ENCODE measurements at places on chromosomes 5 and 9.

GRCh38 chr5:57221049-57221568, 47.2 kb downstream of the GPBP1 start:
- H3K4me1 ChIP-seq: peaks cover 14% of the 10 kb centered on the region
- H3K27me3 ChIP-seq: no peaks in the 10 kb centered on the region
- no peak for DNase-seq
- H3K27ac ChIP-seq: peak overlapping the region; percentile 85

GRCh38 chr9:2413160-2413805, 208.3 kb upstream of the VLDLR start:
- H3K27ac ChIP-seq: peak overlapping the region; percentile 87
- no peak overlapping the region for H3K4me3 ChIP-seq
- no peaks in the 10 kb centered on the region for H3K36me3 ChIP-seq
- peaks cover 41% of the 10 kb centered on the region for H3K4me1 ChIP-seq
- DNase-seq: no peak

- H3K36me3 ChIP-seq: no peaks in the 10 kb centered on the region
- H3K4me1 ChIP-seq: no peaks in the 10 kb centered on the region
Measured at GRCh38 chr9:1879501-1879900, 135.6 kb upstream of the SMARCA2 start.

GRCh38 chr9:114276908-114277821, 45.7 kb upstream of the ORM1 start:
- no peak for DNase-seq
- H3K4me1 ChIP-seq: peaks cover 10% of the 10 kb centered on the region
- peaks cover 36% of the 10 kb centered on the region for H3K36me3 ChIP-seq
- no peaks in the 10 kb centered on the region for H3K27me3 ChIP-seq

- H3K27me3 ChIP-seq: no peaks in the 10 kb centered on the region
- H3K4me3 ChIP-seq: no peak overlapping the region
- H3K27ac ChIP-seq: no peak overlapping the region
- no peak for DNase-seq
Measured at GRCh38 chr9:134535171-134535570, 106.4 kb upstream of the COL5A1 start.

GRCh38 chr9:37029776-37030610, 4.1 kb downstream of the PAX5 start:
- H3K27me3 ChIP-seq: peaks cover 97% of the 10 kb centered on the region
- DNase-seq: no peak
- no peak overlapping the region for H3K27ac ChIP-seq
- H3K4me1 ChIP-seq: peaks cover 12% of the 10 kb centered on the region

DNA sequence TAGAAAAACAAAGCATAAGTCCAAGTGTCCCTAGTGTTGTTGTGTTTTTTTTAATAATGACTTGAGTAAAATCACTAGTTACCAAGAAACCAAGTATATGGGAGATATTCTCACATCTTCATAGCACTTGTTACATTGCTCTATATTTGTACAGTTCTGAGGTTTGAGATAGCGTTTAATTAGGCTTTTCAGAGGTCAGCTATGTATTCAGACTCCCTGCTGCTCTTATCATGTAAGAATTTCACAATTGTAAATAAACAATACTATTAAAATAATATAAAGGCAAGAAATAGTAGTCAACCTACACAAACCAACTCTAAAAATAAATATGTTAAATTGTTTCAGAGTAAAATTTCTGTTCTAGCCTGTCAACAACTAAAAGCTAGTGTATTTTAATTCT, 761.9 kb upstream of the FAM174A start:
- H3K27ac ChIP-seq: no peak overlapping the region
- H3K27me3 ChIP-seq: no peaks in the 10 kb centered on the region
- H3K36me3 ChIP-seq: no peaks in the 10 kb centered on the region
- no peaks in the 10 kb centered on the region for H3K4me1 ChIP-seq
- DNase-seq: no peak

- no peak overlapping the region for H3K4me3 ChIP-seq
- H3K36me3 ChIP-seq: no peaks in the 10 kb centered on the region
- peaks cover 13% of the 10 kb centered on the region for H3K4me1 ChIP-seq
- no peak overlapping the region for H3K27ac ChIP-seq
- no peak for DNase-seq
Measured at GRCh38 chr5:16808021-16808420, 128.1 kb downstream of the MYO10 start.

- peaks cover 38% of the 10 kb centered on the region for H3K27me3 ChIP-seq
- no peak for DNase-seq
- no peak overlapping the region for H3K4me3 ChIP-seq
- H3K36me3 ChIP-seq: no peaks in the 10 kb centered on the region
Measured at GRCh38 chr5:173435447-173435846, 107.2 kb upstream of the STC2 start.

- H3K36me3 ChIP-seq: no peaks in the 10 kb centered on the region
- H3K27ac ChIP-seq: peak overlapping the region; percentile 47
- DNase-seq: no peak
- peaks cover 3% of the 10 kb centered on the region for H3K4me1 ChIP-seq
- H3K4me3 ChIP-seq: no peak overlapping the region
Measured at GRCh38 chr5:79595086-79595485, 17.2 kb upstream of the TENT2 start.

DNA sequence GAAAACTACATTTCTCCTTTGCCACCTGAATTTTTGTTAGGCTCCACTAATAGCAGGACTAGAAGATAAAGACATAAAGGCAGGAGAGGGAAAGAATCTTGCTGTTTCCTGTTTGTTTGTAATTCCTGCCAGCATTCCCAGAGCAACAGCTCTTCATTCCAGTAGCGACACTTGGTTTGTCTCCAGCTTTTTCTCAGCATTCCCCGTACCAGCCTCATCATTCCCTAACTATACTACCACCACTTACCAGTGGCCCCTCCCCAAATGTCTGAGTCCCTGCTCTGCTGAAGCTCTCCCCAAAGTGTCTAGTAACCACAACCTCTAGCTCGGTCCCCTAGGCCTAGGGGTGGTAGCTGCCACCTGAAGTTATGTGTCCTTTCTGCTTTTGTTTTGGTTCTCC, 18.6 kb downstream of the CETN3 start:
- H3K36me3 ChIP-seq: peaks cover 16% of the 10 kb centered on the region
- no peaks in the 10 kb centered on the region for H3K27me3 ChIP-seq
- H3K4me1 ChIP-seq: peaks cover 11% of the 10 kb centered on the region
- no peak overlapping the region for H3K27ac ChIP-seq
- no peak for DNase-seq

DNA sequence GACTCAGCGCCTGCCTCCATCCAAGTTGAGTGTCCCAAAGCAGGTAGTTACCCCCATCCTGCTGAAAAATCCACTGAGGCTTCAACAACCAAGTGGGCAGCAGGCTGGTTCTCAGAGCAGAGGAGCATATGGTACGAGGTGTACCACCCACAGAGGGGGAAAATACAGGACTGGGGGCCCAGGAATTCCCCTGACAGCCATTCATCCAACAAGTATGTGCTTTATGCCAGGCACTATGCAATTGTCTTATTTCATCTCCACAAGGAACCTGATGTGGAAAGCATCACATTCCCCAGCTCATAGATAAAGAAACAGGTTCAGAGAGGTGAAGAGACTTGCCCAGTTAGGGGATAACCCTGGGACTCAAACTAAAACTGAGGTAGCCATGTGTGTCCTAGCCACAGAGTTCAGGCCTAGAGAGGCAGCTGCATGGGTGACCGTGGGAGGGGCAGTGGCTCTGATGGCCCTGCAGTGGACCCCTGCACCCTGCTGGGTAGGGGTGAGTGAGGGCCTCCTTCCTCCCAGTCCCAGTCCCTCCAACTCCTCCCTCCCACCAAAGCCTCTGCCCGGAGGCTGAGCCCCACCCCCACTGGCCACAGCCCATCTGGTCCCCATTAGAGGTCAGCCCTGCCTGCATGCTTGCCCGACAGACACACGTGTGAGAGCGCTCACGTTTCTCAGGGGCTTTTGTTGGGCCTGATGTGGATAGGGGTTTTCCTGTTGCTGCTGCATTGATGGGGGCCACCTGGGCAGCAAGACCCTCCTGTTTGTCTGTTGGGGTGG, 11.5 kb downstream of the PDLIM4 start:
- H3K4me3 ChIP-seq: no peak overlapping the region
- H3K4me1 ChIP-seq: peaks cover 35% of the 10 kb centered on the region
- H3K27me3 ChIP-seq: no peaks in the 10 kb centered on the region

Measured in mesothelial cell of epicardium (in vitro differentiated cells).